ENCODE measurements at places on chromosomes 1 and 21.

DNA sequence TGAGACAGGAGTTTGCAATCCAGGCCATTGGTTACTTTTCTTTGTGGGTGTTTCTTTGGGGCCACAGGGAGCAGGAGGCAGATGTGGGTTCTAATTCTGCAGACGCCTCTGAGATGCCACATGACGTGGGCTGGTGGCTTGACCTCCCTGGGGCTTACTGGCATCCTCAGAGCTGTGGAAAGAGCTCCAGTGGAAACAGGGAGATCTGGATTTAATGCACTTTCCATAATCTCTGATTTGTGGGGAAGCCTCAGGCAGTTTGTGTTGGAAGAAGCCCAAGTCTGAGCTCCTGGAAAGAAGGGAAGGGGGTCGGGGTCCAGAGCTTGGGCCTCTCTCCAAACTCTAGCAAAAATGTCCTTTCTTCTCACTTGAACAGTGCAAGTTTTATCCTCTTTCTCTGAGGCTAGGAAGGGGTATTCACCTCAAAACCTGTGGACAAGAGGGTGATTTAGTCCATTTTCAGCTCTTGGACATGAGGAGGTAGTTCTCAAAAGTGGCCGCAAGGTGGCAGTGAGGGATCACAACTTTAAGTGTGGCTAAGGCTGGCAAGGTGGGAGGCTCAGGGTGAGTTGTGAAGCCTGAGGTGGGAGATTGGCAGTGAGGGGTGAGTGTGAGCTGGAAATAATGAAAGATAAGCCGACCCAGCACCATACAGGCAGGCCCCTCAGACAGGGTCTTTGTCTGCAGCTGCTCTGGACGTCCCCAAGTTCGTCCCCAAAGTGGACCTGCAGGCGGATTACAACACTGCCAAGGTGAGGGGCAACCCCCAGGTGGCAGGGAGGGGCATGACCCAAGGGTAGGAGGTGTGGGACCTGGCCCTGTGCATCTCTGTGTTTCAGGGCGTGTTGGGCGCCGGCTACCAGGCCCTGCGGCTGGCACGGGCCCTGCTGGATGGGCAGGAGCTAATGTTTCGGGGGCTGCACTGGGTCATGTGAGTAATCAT is 9.2 kb downstream of the IKBKE start:
- peak; percentile 62 for DNase-seq

DNA sequence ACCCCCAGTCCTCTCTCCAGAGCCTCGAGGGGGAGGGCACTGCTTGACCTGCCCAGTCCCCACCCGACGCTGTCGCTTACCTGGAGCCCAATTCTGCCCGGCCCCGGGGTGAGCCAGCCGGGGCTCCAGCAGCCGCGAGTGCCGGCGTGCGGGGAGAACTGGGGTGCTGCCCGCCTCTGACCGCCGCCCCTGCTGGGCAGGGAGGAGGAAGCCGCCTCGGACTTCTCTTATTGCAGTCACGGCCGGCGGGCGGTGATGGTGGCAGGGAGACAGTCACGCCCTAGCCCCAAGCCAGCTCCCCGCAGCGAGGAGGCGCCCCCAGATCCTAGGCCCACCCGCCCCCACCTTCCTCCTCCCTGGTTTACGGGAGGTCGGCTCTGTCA is at the start of gene FGR:
Gene FGR (minus strand): TSS at position 201 of the 383 bp plus-strand sequence. CDS start 11,269 bp downstream, outside the sequence.
- no peak for DNase-seq

- DNase-seq = no peak
Observed at GRCh38 chr21:20016435-20017005, 981.7 kb upstream of the NCAM2 start.

GRCh38 chr1:248631354-248632008 is 3.4 kb downstream of the OR2T11 start:
- DNase-seq = no peak

GRCh38 chr1:92203105-92203504 is 14.6 kb upstream of the C1orf146 start:
- DNase-seq = no peak

DNA sequence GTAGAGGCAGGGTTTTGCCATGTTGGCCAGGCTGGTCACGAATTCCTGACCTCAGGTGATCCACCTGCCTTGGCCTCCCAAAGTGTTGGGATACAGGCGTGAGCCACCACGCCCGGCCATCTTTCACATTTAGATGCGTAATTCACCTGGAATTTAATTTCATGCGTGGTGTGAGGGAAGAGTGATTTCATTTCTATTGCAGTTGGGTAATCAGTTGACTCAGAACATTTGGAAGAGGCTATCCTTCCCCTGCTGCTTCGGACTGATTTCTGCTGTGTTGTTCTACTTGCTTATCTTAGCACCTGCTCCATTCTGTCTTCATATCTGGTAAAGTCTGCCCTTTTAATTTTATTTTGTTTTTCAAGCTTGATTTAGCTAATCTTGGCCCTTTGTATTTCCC is 19.1 kb downstream of the DIP2A start:
- no peak for DNase-seq

DNA sequence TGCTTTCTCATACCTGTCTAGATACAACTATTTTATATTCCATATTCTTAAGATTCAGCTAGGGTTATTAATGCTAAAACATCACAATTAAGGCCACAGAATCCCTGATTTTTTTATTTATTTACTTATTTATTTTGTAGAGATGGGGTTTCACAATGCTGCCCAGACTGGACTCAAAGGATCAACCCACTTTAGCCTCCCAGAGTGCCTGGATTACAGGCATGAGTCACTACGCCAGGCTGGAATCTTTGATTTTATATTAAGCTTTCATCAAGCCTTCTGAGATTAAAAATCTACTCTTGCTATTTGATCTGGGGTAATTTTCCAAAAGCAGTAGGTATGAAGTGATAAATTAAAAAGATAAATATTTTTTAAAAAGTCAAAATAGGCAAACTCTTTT is 38.9 kb downstream of the MCOLN2 start:
- no peak for DNase-seq

DNA sequence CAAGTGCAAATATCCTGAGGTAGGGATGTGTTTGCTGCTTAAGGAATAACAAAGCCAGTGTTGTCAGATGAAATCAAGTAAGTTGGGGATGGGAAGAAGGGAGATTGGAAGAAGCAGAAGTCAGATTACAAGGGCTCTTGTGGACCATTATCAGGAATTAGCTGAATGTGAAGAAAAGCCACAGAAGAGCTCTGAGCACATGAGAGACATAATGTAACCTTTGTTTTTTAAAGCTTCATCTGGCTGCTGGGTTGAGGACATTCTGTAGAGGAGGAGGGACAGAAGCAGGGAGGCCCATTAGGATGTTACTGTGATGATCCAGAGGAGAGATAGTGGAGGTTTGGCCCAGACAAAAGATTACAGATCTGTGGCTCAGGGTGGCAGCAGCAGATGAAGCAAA is 111.7 kb downstream of the DUSP10 start:
- no peak for DNase-seq

DNA sequence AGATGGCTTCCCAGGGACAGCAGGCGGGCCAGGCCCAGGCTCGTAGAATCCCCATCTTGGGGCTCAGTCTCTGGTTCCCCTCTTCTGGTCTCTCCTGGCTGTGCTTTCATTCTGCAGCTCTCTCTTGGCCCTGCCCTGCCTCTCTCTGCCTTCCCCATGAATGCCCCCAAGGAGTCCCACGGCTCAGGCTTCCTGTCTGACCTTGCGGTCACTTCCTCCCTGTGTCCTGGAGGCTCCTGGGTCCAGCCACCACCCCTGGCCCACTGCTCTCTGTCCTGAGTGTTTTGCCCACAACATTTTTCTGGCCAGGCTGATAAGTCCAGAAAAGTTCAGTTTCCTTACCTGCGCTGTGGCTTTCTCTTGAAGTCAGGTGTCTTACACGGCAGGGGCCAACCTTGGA is 29.1 kb downstream of the PIGP start:
- DNase-seq = no peak

GRCh38 chr1:75992312-75992711 is 60.1 kb upstream of the ASB17 start:
- DNase-seq = no peak

GRCh38 chr1:1990222-1990621 is 13.4 kb downstream of the CFAP74 start:
- DNase-seq = no peak

- no peak for DNase-seq
Observed at GRCh38 chr1:37306461-37306860, 167.9 kb upstream of the ZC3H12A start.

GRCh38 chr1:204105131-204105515 is 32.2 kb downstream of the SOX13 start:
- no peak for DNase-seq

GRCh38 chr1:15370781-15371520 is 38.7 kb upstream of the EFHD2 start:
- DNase-seq = no peak

DNA sequence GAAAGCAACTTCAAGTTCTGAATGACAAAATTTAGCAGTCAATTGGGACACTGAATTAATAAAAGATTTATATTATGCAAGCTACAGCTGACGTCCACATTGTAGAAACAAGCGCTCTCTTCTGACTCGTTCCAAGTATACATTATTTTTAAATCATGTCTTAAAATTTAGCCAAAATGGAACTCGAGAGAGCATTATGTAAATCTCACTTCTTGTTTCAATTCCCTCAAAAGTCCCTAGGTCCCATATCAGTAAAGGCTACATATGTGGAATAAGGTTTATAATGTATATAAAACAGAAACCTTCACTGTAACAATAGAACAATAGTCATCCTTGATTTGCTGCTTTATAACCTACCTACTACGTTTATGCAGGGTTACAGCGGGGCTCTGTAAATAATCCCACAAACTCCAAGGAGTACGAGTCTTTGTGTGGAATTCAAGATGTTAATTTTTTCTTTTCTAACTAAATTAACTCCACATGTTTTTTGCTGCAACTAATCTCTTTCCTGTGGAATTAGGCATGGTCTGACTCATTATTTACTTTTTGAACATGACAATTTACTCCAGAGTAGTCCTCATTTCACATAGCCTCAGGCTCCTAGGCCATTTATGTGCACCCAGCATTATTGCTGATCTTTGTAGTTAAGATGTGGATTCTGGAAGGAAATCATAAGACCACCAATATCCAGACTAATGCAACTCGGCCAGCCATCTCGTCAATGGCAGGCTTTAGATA is 785.1 kb downstream of the LTN1 start:
- no peak for DNase-seq

DNA sequence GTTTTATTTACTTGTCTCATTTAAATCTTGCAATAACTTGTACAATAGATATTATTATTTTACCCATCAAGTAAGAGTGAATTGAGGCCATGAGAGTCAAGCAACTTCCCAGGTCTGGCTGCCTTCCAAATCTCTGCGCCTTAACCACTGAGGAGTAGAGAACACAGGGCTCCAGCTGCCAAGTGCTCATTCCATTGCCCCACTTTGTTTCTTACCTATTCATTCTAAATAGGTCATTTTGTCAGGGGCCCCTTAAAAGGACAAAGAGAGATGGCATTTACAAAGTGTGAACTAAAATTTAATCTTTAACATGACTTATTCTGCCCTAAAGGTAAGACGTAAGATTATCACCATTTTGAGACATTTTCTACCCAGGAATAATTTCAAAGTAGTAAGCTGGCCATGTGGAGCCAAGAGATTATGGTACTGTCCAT is 3.5 kb downstream of the PPP1R15B start:
- no peak for DNase-seq

GRCh38 chr1:238606896-238607295 is 716.2 kb upstream of the ZP4 start:
- DNase-seq = no peak

GRCh38 chr1:225908773-225909172 is 15.3 kb downstream of the PYCR2 start:
- no peak for DNase-seq

DNA sequence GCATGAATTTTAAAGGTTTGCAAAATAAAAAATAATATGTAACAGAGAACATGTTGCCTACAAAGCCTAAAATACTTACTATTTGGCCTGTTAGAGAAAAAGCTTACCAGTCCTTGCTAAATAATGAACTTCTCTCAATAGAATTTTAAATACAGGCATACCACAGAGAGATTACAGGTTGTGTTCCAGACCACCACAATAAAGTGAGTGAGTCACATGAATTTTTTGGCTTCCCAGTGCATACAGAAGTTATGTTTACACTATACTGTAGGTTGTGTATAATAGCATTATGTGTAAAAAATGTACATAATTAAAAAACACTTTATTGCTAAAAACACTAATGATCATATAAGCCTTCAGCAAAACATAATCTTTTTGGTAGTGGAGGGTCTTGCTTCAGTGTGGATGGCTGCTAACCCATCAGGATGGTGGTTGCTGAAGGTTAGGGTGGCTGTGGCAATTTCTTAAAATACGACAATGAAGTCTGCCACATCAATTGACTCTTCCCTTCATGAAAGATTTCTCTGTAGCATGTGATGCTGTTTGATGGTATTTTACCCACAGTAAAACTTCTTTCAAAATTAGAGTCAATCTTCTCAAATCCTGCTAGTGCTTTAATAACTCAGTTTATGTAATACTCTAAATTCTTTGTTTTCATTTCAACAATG is 48.6 kb downstream of the SCYL3 start:
- no peak for DNase-seq

- no peak for DNase-seq
Observed at GRCh38 chr1:110951161-110951560, 12.6 kb downstream of the LRIF1 start.

GRCh38 chr1:71650119-71650518 is 569.3 kb upstream of the ZRANB2 start:
- no peak for DNase-seq

DNA sequence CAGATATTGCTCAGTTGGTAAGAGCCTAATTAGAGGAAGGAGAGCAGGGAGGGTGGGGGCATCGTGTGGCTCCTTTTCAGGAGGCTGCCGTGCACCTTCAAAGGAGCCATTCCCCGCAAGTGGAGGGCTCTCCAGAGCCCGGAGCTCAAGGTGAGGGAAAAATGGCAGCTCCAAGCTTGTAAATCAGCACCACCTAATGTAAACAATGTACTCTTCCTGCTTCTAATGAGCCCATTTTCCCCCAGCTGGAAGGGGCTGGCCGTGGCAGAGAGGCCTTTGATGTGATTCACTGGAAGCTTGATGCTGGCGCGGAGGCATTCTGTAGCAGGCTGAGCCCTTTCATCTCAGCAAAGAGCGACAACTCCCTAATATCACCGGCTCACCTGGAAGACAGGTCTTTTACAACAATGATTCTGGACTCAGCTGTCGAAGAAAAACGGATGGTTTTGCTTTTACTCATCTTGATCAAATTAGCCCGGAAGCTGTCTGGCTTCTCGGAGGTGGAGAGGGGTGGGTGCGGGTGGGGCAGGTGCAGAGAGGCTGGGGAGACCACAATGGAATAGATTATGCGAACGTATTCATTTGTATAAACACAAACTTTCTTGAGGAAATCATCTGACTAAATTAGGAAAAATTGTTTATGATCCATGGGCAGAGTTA is 112.5 kb downstream of the RRAGC start:
- DNase-seq = no peak

DNA sequence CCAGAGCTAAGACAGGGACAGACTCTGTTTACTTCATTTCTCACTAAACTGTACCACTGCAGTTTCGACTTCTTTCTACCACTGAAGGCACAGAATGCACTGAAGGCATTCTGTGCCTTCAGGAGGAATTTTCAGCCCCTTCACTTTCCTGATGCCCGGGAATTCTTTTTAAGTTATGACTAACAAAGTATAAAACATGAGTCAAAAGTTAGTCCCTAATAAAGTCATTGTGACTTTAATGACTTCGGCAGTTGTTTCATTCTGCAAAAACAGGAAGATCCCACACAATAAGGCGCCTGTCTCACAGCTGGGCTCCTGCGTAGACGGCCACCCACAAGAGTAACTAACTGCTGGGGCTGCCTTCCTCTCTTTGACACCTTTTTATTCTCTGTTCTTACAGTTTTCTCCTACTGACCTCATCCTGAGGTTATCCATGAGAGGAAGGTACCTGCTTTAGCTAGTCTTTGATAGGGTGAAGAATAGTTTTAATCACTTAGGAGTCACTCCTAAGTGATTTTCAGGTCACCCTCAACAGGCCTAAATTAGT is 183.9 kb upstream of the SGIP1 start:
- DNase-seq = no peak

All from stimulated activated CD8-positive, alpha-beta memory T cell treated with anti-CD3 and anti-CD28 coated beads, Interleukin-4, amount 100 ng/mL, for 24 hours (primary cell).